ENCODE measurements at places on chromosomes 2 and 18.

- DNase-seq: no peak
Observed at GRCh38 chr2:17822445-17823117, 6.3 kb downstream of the MSGN1 start.

- no peak for DNase-seq
Observed at GRCh38 chr2:136133586-136133985, 15.6 kb upstream of the CXCR4 start.

- no peak for DNase-seq
Observed at GRCh38 chr2:95079199-95079683, 42.4 kb downstream of the MRPS5 start.

GRCh38 chr18:75854808-75855207 is 427.3 kb upstream of the SMIM21 start:
- DNase-seq: no peak

DNA sequence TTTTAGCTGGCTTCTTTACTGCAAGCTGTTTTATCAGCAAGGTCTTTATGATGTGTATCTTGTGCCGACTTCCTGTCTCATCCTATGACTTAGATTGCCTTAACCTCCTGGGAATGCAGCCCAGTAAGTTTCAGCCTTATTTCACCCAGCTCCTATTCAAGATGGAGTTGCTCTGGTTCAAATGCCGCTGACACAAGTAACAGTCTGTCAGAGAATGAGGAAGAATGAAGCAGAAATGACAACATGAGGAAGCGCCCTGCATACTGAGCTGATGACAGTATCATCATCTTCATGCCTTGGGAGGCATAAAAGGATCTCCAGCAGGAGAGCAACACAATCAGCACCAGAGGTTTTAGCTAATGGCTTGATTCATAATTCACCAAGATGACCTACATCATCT is 309.4 kb downstream of the NBAS start:
- DNase-seq: no peak

GRCh38 chr18:57207124-57207916 is 60.4 kb downstream of the BOD1L2 start:
- DNase-seq: no peak

GRCh38 chr2:61158356-61158955 is 3.5 kb upstream of the C2orf74 start:
- no peak for DNase-seq

All from stimulated activated CD4-positive, alpha-beta T cell treated with anti-CD3 and anti-CD28 coated beads, Interleukin-12 subunit alpha, Interleukin-12 subunit beta, amount 100 ng/mL, for 24 hours (primary cell).